A549 (cell line): ENCODE measurements at places on chromosomes 16 and 17.

- DNase-seq: no peak
Observed at GRCh38 chr17:64097196-64097936, 32.6 kb downstream of the ERN1 start.

DNA sequence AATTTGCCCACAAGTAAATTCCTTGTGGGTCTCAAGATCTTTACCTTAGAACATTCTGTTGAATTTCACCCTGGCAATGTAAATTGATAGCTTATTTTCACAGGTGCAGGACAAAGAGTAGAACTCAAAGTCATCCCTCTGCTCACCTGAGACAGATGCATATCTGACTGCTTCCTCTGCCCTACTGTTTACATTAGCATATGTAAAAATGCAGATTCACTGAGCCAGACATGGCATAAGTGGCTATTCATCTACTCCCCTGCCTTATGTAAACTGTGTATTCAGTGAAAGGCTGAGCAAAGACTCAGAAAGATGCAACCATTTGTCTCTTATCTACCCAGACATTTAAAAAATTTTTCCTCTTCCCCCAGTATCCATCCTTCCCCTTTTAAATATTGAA lies 22.3 kb upstream of the MILR1 start:
- no peak for DNase-seq

DNA sequence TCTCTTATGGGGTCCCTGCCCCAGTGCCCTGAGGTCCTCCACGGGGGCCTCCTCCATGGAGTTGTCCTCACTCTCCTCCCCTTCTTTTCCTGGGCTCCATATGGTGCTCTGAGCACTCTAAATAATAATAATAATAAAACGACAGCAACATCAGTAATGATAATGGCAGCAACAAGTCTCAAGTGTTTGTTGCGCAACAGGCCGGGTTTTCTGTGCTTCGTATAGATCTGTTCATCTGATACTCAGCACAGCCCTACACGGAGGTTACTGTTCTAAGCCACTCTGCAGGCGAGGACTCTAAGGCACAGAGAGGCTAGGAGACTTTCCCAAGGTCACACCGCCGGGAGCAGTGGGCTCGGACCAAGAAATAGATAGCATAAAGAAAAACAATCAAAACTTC lies 13.7 kb downstream of the CIBAR2 start:
- DNase-seq: no peak

- no peak for DNase-seq
Observed at GRCh38 chr17:66889480-66890230, 54.7 kb downstream of the CACNG5 start.

GRCh38 chr16:76213860-76214259 lies 63.3 kb upstream of the CNTNAP4 start:
- no peak for DNase-seq

DNA sequence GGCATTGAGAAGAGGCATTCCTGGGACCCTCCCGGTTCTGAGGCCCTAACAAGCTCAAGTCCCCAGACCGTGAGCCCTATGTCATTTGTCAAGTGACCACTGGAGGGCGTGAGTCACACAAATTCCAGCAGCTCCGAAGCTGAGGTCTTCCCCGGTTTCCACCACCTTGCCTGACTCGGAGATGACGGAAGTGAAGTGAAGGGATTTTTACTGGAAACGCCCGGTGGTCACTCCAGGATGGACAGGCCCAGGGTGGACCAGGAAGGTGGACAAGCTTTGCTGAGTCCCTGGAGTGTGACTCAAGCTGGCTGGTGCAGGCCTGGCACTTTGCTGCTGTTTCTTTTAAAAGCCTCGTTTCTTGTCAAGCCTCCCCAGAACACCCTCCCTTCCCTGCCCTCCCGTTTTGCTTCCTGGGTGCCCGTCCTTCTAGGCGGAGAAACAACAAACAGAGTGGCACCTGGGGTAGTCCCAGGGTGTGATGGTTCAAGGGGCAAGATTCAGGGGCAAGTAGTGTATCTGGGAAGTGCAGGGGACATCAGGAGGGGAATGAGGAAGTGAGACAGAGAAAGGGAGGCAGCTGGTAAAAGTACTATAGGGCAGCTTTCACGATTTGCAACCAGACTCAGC lies 5.3 kb upstream of the NOS2 start:
- peak; percentile 93 for DNase-seq

DNA sequence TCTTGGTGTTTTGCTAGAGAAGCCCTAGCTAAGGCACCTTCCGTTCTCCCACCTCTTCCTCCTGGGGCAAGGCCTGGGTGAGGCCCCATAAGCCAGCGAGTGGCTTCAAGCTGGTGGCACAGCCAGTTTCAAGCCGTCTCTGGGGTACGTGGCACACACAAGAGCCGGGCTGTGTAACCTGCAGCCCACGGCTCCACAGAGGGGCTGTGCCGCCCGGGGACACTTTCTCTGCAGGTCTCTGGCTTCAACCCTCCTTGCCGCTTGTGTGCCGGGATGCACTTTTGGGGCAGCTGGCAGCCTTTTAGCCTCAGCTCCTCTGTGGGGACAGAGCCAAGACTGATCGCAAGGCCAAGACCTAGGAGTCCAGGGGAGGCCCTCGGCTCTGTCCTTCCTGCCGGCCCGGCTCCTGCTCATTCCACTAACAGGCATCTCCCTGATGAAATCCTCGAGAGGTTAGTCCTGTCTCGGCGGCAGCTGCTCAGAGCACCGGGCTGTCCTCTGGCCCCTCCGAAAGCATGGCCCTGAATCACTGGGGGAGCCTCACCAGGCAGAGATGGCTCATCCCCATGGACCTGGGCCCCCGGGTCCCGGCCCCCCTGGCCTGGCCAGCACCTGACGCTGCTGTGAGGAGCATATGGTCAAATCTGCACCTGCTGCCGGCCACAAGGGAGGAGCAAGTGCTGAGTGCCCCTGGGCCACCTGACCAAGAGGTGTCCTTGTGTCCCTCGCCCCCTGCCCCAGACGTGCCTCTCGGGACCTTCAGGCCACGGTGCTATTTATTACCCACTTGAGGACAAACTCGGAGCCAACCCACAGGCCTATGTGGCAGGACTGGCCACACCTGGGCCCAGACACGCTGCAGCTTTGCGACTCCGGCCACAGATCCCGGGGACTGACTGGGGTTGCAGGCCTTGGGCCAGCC lies 98.5 kb downstream of the METRNL start:
- DNase-seq: no peak

GRCh38 chr17:49316258-49316570 lies 45.8 kb downstream of the ZNF652 start:
- DNase-seq: no peak

DNA sequence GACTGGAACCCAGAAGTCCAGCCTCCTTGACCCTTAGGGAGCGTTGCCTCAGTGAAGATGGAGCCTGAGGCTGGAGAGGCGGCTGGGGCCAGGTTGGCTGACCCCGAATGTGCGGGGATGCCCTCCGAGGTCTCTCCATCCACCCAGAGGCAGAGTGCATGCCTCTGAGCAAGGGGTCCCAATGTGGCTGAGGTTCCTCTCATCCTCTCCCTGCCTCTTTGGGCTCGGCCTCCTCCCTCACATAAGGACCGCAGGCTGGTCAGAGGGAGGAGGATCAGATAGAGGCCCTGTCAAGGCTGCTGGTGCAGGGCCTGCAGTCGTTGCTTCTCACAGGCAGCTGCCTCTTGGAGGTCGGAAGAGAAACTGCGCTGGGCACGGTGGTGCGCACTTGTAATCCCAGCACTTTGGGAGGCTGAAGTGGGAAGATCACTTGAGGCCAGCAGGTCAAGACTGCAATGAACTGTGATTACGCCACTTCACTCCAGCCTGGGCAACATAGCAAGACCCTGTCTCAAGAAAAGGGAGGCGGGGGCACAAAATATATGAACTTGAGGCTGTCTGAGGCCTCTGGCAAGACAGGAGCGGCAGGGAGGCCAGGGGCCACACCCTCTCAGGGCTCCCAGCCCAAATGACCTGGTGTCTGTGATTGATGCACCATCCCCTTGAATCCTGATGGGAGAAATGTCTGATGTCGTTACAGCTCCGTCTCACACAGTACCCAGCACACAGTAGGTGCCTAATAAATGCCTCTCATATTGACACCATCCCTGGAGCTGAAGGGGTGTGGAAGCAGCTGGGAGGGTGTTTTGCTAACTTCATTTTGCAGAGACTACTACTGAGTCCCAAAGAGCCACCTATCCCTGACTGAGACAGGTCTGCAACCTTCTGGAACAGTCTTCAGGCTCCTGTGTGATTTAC lies 220.1 kb upstream of the GSE1 start:
- DNase-seq: no peak

GRCh38 chr16:55988013-55988412 lies 112.8 kb upstream of the CES5A start:
- DNase-seq: no peak

DNA sequence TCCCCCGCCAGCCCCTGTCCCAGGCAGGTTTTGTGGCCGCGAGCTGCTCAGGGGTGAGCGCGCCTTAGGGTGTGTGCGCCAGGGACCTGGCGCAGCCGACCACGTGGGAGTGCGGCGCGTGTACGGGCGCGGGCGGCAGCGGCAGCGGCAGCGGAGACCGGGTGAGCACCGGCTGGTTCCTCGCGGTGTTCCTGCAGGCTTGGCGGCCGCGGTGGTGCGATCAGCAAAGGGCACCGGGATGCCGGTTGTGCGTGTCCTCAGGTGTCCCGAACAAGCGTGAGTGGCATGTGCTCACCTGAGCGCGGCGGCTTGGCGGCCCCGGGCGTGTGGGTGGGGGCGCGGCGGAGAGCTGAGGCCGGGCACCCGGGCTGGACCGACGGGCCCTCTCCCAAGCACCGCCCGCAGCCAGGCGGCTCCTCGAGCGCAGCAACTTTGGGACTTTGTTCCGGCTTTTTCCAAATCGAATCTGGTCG lies 381 bp upstream of the HSD11B2 start:
- DNase-seq: peak; percentile 42

GRCh38 chr16:89045181-89045815 lies 48.4 kb upstream of the ACSF3 start:
- DNase-seq: no peak

- DNase-seq: no peak
Observed at GRCh38 chr17:67434061-67434525, 57.0 kb downstream of the PITPNC1 start.

GRCh38 chr17:69809331-69809730 lies 265.7 kb upstream of the KCNJ16 start:
- no peak for DNase-seq
